ENCODE measurements at places on chromosomes 12 and 14. TPM values are rescaled to one million over a fixed set of nuclear protein-coding genes. Genes with fewer than 3 reads are reported as not detected.

DNA sequence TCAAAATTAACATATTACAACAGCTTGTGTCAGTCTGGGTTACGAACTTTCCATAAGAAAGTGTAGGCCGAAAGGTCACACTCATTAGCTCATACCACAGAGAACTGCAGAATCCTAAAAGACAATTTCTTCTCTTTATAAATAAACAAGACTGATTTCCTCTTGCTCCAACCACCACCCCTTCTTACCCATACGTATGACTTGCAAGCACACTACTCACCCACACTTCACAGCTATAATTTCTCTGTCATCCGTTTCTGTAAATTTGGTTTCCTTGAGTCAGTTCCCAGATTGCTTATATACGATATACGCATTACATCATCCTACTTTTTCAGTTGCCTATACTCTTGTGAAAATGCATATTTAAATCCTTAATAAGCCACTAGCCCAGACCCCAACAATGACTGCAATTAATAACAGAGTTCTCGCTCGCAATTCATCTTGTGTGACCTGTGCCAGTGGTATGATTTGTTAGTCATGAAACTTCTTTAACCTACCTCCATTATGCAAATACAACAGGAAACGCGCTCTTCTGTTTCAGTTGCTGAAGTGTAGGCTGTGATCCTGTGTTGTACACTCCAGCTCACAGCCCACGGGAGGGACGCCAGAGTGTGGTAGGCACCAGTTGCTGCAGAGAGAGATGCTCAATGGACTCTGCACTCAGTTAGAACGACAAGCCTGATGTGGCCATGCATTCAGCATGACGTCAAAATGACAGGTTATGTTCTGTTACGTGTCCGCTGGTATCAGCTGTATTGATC lies 417.6 kb downstream of the PDZRN4 start:
- DNase-seq: no peak

GRCh38 chr14:60661721-60662120 lies 12.4 kb upstream of the SIX1 start:
- no peak for DNase-seq

DNA sequence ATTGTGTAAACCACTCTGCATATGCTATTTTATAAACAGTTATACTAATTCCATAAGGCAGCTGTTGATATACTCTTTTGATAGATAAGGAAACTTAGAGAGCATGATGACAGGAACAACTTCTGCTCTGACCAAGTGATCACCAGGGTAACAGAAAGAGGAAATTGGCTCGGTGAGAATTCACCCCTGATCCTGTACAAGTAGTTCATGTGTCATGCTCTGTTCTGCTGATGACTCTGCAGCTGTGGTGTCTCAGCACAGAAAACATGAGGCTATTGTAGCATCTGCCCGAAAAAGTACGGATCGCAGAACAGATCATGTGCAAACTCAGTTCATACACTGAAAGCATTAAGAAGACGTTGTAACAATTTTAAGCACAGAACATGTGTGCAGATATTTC lies 345.0 kb downstream of the LRIG3 start:
- DNase-seq: no peak

DNA sequence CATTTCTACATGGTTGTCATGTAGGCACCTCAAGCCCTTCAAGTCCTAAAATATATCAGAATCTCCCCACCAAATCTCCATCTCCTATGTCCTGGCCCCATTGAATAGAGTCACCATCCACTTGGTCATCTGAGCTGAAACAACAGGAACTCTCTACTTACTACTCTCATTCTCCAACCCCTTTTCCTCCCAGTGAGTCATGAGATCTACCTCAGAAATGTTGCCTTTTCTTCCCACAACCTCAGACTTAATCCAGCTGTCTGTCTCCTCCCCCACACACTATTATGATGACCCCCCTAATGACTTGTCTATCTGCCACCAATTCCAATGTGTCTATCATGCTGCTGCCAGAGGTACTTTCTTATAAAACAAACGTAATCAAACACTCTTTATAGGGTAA lies 72.3 kb upstream of the TMEM263 start:
- DNase-seq: no peak

DNA sequence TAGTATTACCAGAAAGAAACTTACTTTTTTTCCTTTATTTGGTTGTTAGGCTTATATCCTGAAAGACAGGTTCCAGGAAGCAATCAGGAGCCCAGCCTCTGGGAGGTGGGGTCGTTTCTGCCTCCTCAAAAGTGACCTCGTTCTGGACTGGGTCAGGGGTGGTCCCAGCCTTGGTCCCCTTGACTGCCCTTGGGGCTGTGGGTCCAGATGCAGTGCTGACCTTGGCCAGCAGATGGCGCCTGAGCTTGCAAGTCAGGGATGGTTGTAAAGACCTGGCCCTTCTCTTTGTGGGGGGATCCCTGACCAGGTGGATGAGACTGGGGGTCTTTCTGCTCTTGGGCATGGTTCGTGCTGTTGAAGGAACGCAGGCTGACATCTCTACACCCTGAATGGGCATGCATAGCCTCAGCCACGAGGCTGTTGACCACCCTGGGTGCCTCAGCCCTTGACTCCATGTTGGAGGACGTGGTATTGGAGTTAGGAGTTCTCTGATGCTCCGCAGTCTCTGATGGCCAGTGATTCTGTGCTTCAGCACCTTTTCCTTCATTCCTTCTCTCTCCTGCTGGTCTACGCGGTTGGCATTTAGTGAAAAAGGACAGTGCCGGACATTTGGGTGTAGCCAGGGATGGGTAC lies 62.4 kb downstream of the ADCK1 start:
- peak; percentile 93 for DNase-seq

DNA sequence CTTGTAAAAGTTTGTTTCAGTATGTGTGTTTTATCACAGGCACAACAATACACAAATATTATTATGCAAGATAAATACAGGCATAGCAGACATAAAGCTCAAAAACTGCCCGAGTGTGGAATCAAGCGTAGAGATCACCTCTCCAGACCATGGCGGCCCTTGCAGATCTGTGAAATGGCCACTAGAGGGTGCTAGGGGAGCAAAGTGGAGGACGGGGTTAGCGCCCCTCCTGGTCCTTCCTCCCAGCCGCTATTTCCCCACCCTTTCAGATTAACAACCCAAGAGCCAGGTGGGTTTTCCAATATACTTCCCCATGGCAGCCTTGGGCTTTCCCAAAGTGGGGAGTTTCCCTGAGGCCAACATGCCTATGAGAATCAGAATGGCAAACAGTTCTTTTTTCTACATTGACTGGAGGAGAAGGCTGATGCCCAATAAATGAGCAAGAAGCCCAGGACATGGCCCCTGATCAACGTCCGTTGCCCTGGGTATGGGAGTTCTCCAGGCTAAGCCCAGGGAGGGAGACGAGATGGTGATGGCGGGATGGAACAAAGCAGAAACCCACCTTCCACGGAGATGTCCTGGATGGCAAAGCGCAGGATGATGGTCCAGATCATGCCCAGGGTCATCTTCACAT lies 67.4 kb downstream of the ACTN1 start:
- DNase-seq: peak; percentile 69

GRCh38 chr14:103230658-103231334 lies 103.2 kb upstream of the EIF5 start:
- no peak for DNase-seq

GRCh38 chr14:73788701-73789551 lies 62.7 kb upstream of the PTGR2 start:
- DNase-seq: no peak

DNA sequence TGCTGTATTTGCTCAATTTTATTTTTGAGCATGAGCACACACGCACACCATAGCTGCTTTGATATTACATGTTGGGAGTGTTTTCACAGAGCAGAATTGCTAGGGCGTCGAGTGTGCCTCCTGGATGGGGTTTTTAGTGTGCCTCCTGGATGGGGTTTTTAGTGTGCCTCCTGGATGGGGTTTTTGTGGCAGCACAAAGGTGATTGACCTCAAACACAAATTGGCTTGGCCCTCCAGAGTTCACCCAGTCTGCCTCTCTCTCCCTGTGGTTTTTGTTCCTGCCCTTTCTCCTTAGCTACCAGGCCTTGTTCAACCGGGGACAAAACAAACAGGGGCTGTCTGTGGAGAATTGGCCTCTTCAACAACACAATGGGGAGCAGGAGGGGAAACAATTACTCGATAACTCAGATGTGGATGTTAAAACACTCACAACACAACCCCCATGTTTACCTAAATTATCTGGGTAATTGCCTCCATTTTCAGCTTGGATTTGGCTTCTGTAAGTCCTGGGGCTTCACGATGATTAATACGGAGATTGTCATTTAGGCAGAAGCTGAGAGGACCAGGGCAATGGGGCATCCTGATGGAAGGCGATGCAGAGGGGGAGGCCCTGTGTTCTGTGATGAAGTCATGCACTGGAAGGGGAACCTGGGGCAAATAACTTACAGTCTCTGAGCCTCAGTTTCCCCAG lies 26.9 kb downstream of the TBX3 start:
- no peak for DNase-seq

DNA sequence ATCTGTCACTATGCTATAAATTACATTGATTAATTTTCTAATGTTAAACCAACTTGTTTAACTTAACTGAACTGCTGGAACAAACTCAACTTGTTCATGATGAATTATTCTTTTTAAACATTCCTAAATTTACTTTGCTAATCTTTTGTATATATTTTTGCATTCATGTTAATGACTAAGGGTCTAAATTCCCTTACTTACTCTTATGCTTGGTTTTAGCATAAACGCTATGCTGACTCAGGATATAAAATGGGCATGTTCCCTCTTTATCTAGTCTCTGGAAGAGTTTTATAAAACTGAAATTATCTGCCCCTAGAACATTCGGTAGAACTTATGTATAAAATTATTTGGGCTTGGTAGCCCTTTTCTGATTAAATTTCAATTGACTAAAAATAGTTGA lies 342.8 kb upstream of the DIO2 start:
- DNase-seq: no peak

DNA sequence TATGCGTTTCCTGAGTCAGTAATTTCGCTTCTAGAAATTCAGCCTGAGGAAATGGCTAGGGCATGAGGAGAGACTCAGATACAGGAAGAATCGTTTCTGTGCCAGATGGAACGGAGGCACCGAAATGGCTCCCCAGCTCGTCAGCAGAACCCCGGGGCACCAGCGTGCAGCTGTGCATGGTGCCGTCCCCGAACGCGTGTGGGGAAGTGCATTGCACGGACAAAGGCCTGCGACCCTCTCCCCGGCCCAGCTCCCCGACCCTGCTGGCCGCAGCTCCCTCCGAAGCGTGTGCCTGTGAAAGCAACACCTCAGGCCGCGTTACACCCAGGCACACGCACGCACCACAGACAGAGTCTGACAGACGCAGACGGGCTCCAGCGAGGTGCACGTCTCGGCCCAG lies 82.9 kb downstream of the NOC4L start:
- no peak for DNase-seq

GRCh38 chr14:94686511-94687160 lies 74.4 kb downstream of the SERPINA3 start:
- no peak for DNase-seq

GRCh38 chr14:68632054-68632895 lies 160.6 kb downstream of the ZFP36L1 start:
- no peak for DNase-seq

DNA sequence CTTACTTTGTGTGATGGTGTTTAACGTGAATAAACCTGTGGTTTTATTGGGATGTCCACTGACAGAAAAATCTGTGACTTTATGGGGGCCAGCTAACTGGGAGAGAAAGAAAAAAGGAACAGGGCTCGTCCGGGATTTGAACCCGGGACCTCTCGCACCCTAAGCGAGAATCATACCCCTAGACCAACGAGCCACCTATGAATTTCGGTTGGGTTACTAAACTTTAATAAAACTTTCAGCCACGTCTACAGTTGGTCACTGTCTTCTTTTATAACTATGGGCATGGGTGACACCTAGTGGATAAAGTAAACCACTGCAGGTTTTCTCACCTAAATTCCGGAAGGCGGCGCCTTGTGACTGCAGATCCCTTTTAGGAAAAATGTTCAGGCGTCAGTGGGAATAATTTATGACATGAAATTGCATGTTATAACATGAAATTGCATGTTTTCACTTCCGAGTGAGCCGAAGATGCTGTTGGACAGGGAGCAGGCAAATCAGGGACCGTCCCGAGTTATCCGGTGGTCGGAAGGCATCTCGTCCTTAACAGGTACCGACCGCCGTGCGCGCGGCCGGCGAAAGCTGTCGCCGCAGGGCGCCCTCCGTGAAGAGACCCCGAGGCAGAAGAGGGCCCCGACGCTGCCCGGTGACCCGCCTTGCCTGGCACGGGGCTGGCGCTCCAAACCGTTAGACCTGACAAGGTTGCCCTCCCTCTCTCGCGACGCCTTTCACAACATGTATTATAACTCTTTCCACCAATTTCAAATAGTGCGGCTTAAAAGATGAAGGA lies 18.2 kb upstream of the RNASE12 start:
- DNase-seq: peak; percentile 62

- DNase-seq: no peak
Measured at GRCh38 chr12:58888131-58888783, 32.0 kb downstream of the LRIG3 start.

DNA sequence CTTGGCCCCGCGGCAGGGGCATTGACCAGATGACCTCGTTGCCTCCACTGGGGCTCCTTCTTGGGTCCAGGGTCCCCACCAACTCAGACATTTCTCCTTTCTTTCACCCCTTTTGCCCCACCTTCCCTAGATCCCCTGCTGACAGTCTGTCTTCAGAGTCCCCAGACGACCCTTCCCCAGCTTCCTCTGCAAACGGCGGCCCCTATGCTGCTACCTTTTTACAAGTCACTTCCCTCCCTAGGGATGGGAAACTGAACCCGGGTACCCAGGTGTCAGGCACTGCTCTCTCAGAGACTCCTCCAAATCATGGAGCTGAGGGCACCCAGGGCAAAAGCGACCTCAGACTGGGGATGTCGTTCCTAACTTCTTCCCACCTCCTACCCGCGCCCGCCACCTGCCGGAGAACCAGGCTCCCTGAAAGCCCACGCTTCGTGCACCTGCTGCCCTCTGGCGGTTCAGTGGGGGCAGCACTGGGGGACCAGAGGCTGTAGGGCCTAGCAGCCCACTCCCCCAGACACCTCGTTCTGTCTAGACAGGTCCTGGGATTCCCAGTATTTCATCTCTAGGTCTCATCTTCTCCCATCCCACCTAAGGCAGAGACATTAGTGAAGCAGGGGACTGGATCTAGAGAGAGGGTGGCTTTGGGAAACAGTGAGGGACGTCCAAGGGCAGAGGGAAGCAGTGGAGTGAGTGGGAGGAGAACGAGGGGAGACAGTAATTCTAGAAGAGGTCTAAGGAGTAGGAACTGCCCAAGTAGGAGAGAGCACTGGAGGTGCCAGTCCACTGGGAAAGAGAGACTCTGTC lies 4.9 kb downstream of the ZNF385A start:
- peak; percentile 98 for DNase-seq

- no peak for DNase-seq
Measured at GRCh38 chr12:180445-180844, 33.5 kb downstream of the SLC6A12 start.

The CHGA gene
- total RNA-seq: not detected

The RHEBL1 gene
- total RNA-seq: 0.55 TPM

The PRB2 gene
- total RNA-seq: not detected

The INSM2 gene
- not detected for total RNA-seq

The NGDN gene
- total RNA-seq: 34.5 TPM

The OTOGL gene
- 0.54 TPM for total RNA-seq

The DBX2 gene
- total RNA-seq: 0.27 TPM

The SALL2 gene
- 12.2 TPM for total RNA-seq

The RHOJ gene
- 56.6 TPM for total RNA-seq

The ALDH1L2 gene
- total RNA-seq: 17.2 TPM

The B3GNT4 gene
- not detected for total RNA-seq

The PLEKHD1 gene
- total RNA-seq: 0.30 TPM

Measured in aorta (tissue), 5 donors.